T-helper 17 cell (primary cell): ENCODE measurements at places on chromosomes 13 and 19.
A peak's percentile ranks its signal among the peaks of the same experiment; 100 is the strongest.

- no peak for DNase-seq
These were observed 502 bp downstream of the NECTIN2 start for GRCh38 chr19:44846455-44847143.

- no peak for DNase-seq
These were observed 12.7 kb downstream of the ARHGAP45 start for GRCh38 chr19:1079566-1080111.

DNA sequence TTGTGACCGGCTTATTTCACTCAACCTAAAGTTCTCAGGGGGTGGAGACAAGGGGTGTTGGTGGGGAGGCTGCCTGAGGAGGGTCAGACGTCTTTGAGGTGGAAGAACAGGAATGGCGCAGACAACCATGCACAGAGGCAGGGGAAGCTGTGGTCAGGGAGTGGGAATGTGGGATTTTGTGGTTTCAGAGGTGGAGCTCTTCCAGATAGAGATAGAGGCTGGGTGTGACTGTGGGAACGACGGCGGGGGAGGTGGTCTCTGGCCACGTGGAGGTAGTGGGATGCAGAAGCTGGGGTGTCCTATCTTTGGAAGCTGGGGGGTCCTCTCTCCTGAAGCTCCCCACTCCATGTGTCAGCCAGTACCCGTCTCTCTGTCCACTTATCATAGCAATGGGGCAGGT, 7.8 kb upstream of the KLK14 start:
- DNase-seq = no peak

GRCh38 chr19:16164222-16164890, 9.0 kb downstream of the CIB3 start:
- no peak for DNase-seq

DNA sequence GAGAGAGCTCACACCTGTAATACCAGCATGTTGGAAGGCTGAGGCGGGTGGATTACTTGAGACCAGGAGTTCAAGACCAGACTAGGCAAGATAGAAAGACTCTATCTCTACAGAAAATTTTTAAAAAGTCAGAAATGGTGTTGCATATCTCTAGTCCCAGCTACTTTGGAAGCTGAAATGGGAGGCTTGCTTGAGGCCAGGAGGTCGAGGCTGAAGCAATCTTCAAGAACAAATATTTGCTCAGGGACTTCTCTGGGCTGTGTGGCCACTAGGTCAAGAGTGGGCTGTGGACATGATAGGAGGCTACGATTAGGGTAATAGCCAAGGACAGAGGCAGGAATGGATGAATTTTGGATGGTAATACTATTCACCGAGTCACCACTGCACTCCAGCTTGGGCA, 135.8 kb upstream of the PEG3 start:
- no peak for DNase-seq

DNA sequence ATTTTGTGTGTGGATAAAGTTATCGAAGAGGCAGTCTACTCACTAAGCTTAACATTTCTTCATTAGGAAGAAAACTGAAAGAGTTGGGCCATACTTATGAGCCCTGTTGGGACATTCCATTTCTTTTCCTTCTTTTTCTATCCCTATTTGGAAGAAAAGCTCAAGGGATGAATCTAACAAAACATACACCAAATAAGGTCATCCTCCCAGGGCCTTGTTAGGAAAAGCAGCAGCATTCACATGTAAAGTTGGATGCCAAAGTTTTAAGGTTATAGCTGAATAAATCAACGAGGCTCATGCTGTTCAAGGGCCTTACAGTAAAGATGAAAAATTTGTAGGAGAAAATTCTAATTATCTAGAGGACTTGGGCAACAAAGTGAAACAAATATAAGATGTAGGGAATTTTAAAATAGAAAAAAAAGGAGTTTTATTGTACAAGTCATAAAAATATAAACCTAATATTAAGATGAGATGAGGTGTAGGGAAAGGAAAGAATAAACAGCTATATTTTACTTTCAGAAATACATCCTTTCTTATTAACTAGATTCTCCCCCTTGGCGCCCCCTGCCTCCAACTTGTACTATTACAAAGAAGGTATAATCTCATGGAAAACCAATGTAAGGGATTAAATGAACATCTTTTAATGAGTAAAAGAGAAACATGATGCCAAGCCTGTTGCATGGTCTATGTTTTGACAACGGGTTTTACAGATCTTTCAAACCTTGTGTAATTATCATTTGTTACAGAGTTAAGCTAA, 160.4 kb downstream of the PCDH20 start:
- no peak for DNase-seq

- no peak for DNase-seq
These were observed at the start of gene KL for GRCh38 chr13:33016414-33017322. TSS of gene KL (plus strand) at chr13:33016423. CDS start at chr13:33016441, 18 bp downstream.

DNA sequence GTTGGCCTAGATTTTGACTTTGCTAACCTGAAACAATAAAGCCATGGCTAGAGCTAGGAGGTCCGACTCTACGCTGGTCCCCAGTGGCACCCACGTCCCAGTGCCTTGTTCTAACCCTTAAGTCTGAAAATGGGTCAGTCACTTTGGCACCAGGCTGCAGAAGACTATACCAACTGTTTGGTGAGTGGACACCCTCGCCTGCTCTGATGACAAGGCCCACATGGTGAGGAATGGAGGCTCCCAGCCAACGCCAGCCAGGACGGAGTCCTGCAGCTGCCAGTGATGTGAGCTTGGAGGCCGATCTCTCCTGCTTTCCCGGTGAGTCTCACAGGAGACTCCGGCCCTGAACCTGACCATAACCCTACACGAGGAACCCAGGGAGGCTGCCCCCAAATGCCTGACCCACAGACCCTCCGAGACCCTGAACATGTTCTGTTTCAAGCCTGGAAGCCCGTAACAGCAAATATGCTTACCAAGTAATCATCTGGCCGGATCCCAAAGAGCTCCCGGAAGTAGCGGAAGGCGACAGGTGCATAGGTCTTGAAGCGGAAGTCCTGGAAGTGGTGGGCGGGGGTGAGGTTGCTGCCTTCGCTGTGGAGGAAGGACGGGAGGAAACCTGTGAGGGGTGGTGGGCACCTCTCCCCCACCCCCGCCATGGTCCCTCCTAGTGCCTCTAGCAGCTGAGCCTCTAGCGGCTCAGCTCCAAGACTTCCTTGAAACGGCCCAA, 34.1 kb upstream of the CACTIN start:
- DNase-seq = no peak

- DNase-seq = no peak
These were observed 20.0 kb downstream of the ENOX1 start for GRCh38 chr13:43766725-43767124.

- no peak for DNase-seq
These were observed 90.1 kb downstream of the SLITRK6 start for GRCh38 chr13:85709072-85709471.

- DNase-seq = peak; percentile 82
These were observed at the start of gene ATP5F1D for GRCh38 chr19:1241417-1242095. TSS of gene ATP5F1D (plus strand) at chr19:1241751. CDS start at chr19:1241851, 100 bp downstream.

- no peak for DNase-seq
These were observed 130.2 kb downstream of the IRS2 start for GRCh38 chr13:109656206-109656605.

GRCh38 chr13:41720839-41721561, 239.9 kb downstream of the VWA8 start:
- DNase-seq = no peak

DNA sequence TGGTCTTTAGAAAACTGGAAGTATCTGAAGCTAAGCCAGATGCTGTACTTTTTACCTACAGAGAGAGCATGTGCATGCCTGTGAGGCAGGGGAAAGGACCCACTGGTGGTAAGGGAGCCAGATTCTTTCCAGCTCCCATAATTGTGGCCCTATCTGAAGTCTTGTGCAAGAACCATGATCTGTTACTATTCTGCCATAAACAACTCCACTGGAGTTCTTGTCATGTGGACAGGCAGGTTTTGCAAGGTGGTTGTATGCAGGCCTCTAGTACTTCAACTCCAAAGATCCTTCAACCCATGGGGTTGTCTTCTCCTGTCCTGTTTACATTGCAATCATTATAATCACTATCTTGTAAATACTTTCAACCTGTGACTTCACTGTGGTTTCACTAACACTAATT, 14.1 kb downstream of the PROSER1 start:
- no peak for DNase-seq

DNA sequence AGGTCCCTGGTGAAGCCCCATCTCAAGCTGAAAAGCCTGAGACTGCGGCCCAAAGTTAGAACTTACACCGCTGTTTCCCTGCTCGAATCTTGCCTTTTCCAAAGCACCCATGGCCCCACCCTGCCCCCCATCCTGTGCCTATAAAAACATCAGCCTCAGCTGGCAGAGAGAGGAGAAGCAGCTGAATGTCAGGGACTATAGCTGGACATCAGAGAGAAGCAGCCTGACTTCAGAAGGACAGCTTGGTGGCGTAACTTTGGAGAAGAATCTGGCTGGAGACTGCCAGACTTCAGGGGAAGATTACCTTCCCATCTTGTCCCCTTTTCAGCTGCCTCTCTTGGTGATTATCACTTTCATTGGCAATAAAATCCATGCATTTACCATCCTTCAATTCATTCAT, 9.3 kb upstream of the RCBTB2 start:
- DNase-seq = no peak

GRCh38 chr13:36134632-36135031, 3.5 kb upstream of the DCLK1 start:
- no peak for DNase-seq
